ENCODE measurements at places on chromosomes 5 and 9.
A peak's percentile ranks its signal among the peaks of the same experiment; 100 is the strongest.

GRCh38 chr9:121939643-121940042 lies 153.5 kb downstream of the TTLL11 start:
- no peak for DNase-seq

DNA sequence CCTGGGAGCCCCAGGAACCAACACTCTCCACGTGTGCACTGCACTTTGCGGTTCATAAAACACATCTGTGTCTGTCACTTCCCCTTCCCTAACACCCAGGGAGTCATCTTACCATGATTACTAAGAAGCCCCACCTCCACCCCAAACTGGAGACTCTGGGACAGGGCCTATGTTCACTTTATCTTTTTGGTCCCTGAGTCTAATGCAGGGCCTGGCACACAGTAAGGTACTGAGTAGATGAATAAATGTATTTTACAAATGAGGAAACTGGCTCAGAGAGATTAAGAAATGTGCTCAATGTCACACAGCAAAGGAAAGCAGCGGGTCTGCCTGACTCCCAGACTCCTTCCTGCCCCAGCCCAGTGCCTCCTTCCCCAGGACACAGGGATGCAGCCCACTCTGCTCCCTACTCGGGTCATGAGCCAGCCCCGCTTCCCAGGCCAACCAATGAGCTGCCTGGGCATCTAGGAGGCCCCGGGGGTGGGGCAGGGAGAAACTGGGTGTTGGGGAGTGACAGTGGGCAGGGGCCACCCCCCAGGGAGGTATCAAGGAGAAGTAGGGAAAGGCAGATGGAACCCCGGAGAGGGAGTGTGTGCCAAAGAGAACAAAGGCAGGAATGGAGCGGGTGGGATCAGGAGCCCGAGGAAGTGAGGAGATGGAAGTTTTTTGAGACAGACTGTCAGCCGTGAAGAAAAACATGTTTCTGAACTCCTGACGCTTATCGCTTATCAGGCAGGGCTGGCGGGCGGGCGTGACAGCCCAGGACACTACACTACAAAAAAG lies 30.5 kb downstream of the SHB start:
- no peak for DNase-seq

DNA sequence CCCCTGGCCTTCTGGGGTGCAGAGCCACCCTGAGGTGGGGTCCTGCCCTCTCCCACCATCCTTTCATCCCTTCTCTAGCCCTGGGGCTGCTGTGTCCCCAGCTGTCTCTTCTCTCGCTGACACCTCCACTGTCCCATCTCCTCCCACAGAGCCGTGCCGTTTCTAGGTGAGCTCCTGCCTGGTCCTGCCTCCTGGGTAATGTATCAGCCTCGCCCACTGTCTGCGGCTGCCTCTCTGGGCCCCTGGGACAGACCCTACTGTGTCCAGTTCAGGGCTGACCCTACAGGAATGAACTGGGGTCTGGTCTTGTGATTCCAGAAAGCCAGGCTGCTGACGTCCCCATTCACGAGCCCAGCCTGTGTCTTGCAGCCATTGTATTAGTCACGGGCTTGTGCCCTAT lies 4.1 kb downstream of the PAEP start:
- no peak for DNase-seq

DNA sequence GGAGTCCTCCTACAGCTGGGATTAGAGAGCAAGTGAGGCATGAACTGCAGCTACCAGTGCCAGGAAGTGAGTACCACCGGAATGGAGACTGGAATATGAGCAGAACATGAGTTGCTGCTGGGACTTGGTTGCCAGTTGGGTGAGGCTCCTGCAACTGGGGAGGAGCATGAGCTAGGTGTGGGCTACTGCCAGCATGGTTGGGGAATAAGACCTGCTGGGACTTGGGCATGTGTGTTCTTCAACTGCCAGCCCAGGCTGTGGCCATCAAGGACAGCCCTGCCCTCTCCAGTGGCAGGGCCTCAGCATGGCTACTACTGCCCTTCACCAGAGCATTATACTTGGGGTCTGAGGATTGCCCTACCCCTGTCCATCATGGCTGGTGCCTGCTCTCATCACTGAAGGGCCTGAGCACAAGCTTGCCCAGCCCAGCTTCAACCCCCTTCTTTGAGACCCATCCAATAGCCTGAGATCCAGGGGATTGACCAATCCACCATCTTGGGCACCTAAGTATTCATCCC lies 665.0 kb downstream of the ELAVL2 start:
- DNase-seq = no peak

GRCh38 chr5:129631961-129632360 lies 115.9 kb upstream of the MINAR2 start:
- DNase-seq = no peak

DNA sequence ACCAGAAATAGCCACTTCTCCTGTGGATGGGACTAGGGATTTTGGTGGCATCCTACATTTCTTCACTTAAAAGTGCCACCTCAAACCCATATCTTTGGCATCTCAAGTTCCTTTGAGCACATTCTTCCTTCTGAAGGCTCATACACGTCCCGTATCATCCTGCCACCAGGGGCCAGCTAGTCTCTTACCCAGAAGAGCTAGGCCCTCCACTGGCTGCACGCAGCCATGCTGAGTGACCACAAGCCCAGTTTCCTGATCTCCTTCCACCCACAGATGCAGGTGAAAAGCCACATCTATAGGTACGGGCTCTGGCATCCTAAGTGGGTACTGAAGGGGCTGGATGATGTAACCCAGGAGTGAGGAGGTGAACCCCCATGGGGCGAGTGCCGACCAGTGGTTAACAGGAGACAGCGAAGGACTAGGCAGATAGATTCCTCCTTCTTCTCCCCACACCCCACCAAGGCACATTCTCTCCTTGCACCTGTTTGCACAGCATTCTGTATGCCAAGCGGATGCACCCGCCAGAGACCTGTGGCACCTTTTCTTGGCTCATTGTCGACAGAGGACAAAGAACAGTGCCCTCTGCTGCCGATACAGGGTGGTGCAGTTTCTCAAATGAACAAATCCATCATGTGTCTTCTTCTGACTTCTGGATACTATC lies 14.4 kb upstream of the SCGB3A1 start:
- no peak for DNase-seq

- DNase-seq = peak; percentile 19
Observed at GRCh38 chr9:5629312-5630080, 589 bp downstream of the RIC1 start.

Measured in stimulated activated CD4-positive, alpha-beta T cell treated with anti-CD3 and anti-CD28 coated beads, Interleukin-2, amount 100 ng/mL, for 4 hours (primary cell).